ENCODE measurements at places on chromosomes 2 and 18. TPM values are rescaled to one million over a fixed set of nuclear protein-coding genes. Genes with fewer than 3 reads are reported as not detected.

Gene NDUFB3
- 143 TPM for total RNA-seq

Gene MAP2
- total RNA-seq = 9.1 TPM

Gene TTN
- total RNA-seq = not detected

Gene PLCD4
- 4.0 TPM for total RNA-seq

Gene HES6
- total RNA-seq = 3.2 TPM

Gene SLC4A5
- total RNA-seq = 0.17 TPM

Gene MRO
- total RNA-seq = not detected

Gene GPR35
- total RNA-seq = 0.07 TPM

Gene CABYR
- 7.2 TPM for total RNA-seq

Gene CYRIA
- total RNA-seq = 0.14 TPM

Gene GPR155
- total RNA-seq = 3.6 TPM

Gene SLC5A7
- total RNA-seq = not detected

Gene CCDC121
- 0.81 TPM for total RNA-seq

Gene LRRTM1
- total RNA-seq = not detected

Gene LIMS4
- 1.0 TPM for total RNA-seq

Gene SIGLEC15
- total RNA-seq = 0.18 TPM

Gene ATOH8
- total RNA-seq = not detected

Gene HRH4
- 0.04 TPM for total RNA-seq

Gene NTSR2
- not detected for total RNA-seq

Gene SPATA3
- not detected for total RNA-seq

Gene CRYBA2
- not detected for total RNA-seq

Gene EFEMP1
- 109 TPM for total RNA-seq

Gene IL1B
- 98.9 TPM for total RNA-seq

Gene PHLPP1
- 9.5 TPM for total RNA-seq

Gene EMX1
- total RNA-seq = not detected

Gene PLCL1
- total RNA-seq = not detected

Gene RTKN
- total RNA-seq = 188 TPM

Gene DNAJC5G
- not detected for total RNA-seq

Gene TXNDC2
- total RNA-seq = not detected

Gene SNORC
- 0.65 TPM for total RNA-seq

Gene VSNL1
- total RNA-seq = 5.3 TPM

All from foreskin keratinocyte (primary cell).